T-cell (primary cell): ENCODE measurements at places on chromosomes 7 and 10. TPM values are rescaled to one million over a fixed set of nuclear protein-coding genes. Genes with fewer than 3 reads are reported as not detected.

GRCh38 chr7:106855540-106856132 is 9.4 kb upstream of the PIK3CG start:
- no peaks in the 10 kb centered on the region for H3K36me3 ChIP-seq

DNA sequence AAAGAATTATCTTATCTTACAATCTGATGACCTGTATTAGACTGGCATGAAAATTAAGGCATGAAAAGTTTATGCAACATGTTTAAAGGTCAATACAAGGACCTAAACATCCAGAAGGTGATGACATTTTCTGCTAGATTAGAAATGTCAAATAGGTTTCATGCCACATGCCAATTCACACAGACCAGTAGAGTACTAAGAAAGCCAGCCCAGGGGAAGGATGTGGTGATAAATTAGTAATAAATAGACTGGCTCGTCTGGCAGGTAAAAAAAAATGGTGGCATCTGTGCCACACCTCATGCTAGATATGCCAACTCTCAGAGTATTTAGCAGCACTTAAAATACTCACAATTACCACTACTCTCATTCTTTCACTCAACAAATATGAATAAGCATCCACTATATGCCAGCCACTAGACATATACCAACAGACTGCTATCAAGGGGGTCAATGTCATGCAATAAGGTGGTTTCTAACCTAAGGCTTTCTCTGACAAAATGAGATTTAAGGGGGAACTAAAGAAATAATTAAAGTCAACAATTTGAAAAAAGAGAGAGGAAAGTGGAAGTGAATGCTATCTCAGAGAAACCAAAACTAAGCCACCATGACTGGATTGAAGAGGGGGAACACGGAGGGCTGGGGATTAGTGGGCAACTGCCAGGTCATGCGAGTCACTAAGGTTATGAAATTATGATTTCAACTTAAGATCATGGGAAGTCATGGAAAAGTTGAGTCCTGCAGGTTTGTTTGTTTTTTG is 83.5 kb downstream of the SGMS1 start:
- DNase-seq: no peak
- no peak overlapping the region for H3K27ac ChIP-seq
- H3K4me1 ChIP-seq: peaks cover 21% of the 10 kb centered on the region
- no peak overlapping the region for H3K4me3 ChIP-seq
- H3K27me3 ChIP-seq: no peaks in the 10 kb centered on the region

DNA sequence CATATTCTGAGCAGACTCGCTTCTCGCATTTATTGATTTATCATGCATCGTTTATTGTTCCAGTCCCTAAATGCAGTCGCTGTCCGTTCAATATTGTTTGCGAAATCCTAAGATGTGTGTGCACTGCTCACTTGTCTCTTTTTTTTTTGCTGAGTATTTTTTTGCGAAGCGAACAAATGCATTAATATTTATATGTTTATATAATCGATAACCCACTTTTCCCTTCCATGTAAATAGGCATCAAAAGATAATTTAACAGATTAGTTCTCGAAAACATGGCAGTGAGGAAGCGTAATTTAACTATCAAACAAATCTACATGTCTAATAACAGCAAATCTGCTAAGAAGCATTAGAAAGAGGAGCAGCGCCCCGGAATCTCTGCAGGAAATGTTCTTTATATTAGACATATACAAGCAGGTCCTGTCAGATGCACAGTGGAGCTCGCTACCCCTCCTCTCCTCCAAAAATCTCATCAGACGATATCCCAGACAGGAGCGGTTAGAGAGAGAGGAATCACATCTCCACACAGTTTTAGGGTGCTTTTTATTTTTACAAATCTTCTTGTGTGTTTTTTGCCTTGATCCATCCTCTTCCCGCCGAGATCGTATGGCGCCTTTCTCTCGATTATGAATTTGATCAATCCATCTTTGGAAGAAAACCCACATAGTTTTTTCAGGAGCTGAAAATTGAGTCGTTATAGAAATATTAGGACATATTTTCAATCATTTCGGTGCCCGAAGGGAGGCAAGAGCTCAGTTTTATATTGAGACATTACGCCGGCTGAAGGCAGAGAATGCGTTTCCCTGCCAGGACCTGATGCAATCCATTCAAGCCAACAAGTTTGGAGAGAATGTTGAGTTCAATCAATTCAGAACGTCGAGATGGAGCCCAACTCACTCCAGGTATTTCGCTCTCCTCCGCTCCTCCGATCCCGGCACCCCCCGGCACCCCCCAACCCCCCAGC is at the start of gene ARID5B:
TSS of gene ARID5B (plus strand) at position 871 of the 964 bp plus-strand sequence. CDS start at position 882, 11 bp downstream.
- peaks cover 23% of the 10 kb centered on the region for H3K4me1 ChIP-seq
- H3K36me3 ChIP-seq: no peaks in the 10 kb centered on the region
- no peaks in the 10 kb centered on the region for H3K27me3 ChIP-seq
- peak; percentile 44 for DNase-seq
- H3K4me3 ChIP-seq: peak within 1 kb of the TSS; percentile 99

DNA sequence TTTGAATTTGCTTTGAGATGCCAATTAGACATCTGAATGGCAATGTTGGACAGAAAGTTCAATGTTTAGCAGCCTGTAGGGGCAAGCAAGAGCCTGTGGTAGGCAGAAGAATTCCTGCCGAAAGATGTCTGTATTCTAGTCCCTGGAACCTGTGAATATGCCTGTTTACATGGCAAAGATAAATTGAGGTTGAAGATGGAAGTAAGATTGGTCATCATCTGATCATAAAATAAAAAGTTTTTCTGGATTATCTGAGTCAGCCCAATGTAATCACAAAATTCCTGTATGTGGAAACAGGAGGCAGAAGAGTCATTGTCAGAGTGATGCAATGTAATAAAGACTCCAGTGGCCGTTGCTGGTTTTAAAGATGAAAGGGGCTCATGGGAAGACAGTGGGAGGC is 430.5 kb downstream of the MDFIC start:
- no peaks in the 10 kb centered on the region for H3K36me3 ChIP-seq
- H3K27ac ChIP-seq: no peak overlapping the region
- no peaks in the 10 kb centered on the region for H3K27me3 ChIP-seq
- no peak for DNase-seq

- H3K4me1 ChIP-seq: peaks cover 21% of the 10 kb centered on the region
- H3K27me3 ChIP-seq: no peaks in the 10 kb centered on the region
- DNase-seq: no peak
- no peaks in the 10 kb centered on the region for H3K36me3 ChIP-seq
- H3K27ac ChIP-seq: peak overlapping the region; percentile 77
Observed at GRCh38 chr10:32379318-32379949, 32.5 kb upstream of the EPC1 start.

Gene OR2A42
- total RNA-seq: not detected

- DNase-seq: no peak
- H3K27me3 ChIP-seq: peaks cover 68% of the 10 kb centered on the region
- H3K27ac ChIP-seq: no peak overlapping the region
- H3K4me3 ChIP-seq: no peak overlapping the region
- no peaks in the 10 kb centered on the region for H3K36me3 ChIP-seq
Observed at GRCh38 chr10:124379609-124380193, 39.0 kb downstream of the OAT start.

DNA sequence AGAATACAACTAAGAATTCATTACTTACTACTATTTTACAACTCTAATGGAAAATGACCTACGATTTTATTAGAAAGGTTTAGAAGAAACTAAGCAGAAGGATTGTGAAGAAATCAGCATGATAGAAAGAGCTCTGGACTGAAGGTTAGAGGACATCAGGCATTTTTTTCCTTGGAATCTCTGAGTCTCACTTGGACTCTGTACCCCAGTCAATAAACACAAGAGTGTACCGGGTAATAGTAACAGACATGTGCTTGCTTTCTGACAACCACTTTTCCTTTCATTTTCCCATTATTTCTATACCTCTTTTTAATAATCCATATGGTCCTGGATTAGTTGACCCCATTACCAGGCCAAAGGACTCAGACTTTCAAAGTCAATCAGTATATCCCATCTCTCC is 1240.9 kb upstream of the LRRTM3 start:
- H3K36me3 ChIP-seq: no peaks in the 10 kb centered on the region
- H3K27me3 ChIP-seq: no peaks in the 10 kb centered on the region
- DNase-seq: no peak
- H3K4me1 ChIP-seq: no peaks in the 10 kb centered on the region

DNA sequence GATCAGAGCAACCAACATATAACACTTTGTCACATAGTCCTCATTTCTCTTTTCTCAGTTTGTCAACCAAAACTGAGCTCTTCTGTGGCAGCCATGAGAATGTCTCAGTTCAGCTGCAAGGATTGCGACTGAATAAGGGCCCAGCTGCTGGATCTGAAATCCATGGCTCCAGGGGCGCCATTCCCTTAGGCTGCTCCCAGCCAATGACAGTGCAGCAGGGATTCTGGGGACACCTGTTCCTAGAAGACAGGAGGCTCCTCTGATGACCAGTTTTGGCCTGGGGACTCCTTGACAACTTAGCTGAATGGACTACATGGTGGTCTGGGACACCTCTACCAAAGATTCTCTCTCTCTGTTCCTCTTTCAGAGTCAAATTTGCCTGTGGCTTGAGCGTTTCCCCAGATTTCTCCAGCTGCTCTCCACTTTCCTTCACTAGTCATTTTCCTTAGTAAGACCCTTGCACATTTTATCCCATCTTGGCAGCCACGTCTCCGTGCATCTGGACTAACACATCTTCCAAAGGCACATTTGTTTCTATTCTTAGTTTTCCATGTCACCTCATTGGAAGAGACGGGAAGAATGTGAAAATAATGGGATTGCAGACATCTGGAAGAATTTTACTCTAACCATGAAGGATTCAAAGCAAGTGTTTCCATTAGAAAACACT is 28.1 kb upstream of the KIF5B start:
- no peak overlapping the region for H3K4me3 ChIP-seq
- no peak for DNase-seq
- peaks cover 2% of the 10 kb centered on the region for H3K27me3 ChIP-seq
- H3K36me3 ChIP-seq: no peaks in the 10 kb centered on the region
- no peaks in the 10 kb centered on the region for H3K4me1 ChIP-seq

Gene CEP55
- 0.44 TPM for total RNA-seq

Gene NPFFR1
- not detected for total RNA-seq

Gene TMEM273
- 17.6 TPM for total RNA-seq

Gene PARD3
- 0.92 TPM for total RNA-seq

DNA sequence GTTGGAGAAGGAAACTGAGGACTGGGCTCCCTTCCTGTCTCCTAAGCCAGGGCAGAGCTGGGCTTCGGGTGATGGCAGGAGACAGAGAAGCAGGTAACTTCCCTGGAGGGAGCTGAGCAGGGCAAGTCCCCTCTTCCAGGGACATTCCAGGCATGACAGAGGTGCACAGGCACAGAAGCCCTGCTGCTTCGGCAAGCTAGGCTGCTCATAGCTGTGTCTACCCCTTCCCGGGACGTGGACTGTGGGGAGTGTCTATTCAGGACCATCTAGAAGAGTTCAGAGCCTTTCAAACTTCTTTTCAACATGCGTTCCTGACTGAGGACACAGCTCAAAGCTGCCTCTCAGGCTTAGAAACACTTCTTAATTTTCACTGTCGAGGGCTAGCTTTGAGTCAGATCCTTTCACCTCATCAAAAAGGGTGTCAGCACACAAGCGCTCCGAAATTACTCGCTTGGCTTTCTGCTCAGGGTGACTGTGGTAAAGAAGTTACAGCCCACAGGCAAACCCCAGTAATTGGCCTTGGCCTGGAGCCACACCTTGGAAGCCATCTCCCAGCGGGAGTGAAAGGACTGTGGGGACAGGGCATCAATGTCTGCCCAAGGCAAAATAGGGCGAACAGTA is 63.7 kb upstream of the STEAP1B start:
- no peaks in the 10 kb centered on the region for H3K36me3 ChIP-seq
- H3K4me3 ChIP-seq: no peak overlapping the region
- peaks cover 29% of the 10 kb centered on the region for H3K27me3 ChIP-seq
- H3K4me1 ChIP-seq: peaks cover 27% of the 10 kb centered on the region

DNA sequence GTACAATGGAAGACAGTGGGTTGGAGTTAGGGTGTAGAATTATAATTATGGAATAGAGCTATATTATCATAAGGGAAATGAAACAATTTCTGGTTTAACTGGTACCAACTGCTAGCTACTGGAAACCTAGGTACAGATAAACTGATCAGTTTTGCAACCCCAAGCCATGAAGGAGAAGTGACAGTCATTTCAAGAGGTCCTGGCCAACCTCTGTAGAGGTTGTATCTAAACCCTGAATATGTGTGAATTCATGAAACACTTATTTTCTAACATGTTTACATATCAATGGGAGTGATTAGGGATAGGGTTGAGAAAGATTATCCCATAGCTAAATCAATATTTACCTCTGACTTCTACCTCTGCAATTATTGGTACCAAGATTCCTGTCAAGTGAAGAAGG is 29.9 kb upstream of the CC2D2B start:
- DNase-seq: no peak
- no peak overlapping the region for H3K27ac ChIP-seq
- no peak overlapping the region for H3K4me3 ChIP-seq
- H3K4me1 ChIP-seq: no peaks in the 10 kb centered on the region
- H3K27me3 ChIP-seq: no peaks in the 10 kb centered on the region

DNA sequence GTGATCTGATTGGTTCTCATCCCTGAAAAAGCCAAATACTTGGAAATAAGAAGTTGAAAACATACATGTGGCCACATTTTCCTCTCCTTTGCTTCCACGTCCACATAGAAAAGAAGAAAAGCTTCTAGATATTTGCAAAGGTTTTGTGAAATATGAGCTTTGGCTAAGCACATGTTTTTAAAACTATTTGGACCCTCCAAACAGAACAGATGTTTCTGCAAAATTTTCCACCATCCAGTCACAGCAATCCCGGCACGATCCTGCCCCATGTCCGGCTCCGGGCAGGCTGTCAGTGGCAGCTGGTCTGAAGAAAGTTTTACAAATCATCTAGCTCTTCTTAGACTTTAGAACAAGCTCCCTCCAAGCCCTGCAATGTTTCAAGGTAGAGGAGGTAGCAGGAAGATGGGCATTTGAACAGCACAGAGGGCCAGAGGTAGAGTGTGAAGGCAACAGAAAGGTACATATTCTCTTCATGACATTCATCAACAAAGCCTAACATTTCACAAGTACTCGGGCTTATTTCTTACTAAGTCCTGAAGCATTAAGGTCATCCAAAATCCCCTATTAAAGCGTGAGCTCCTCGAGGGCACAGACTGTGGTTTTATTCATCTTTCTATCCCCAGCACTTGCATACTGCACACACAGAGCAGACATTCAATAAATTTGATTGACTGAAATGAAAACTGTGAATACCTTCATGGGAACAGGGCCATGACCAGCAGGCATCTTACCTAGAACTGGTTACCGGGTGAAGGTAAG is 110.1 kb downstream of the JAZF1 start:
- no peak for DNase-seq
- no peak overlapping the region for H3K4me3 ChIP-seq
- H3K4me1 ChIP-seq: no peaks in the 10 kb centered on the region
- no peaks in the 10 kb centered on the region for H3K27me3 ChIP-seq
- no peaks in the 10 kb centered on the region for H3K36me3 ChIP-seq
- no peak overlapping the region for H3K27ac ChIP-seq

Gene NYAP1
- 0.89 TPM for total RNA-seq
